Ascending aorta (tissue), 2 donors: ENCODE measurements at places on chromosomes 1 and 21.
A peak's percentile ranks its signal among the peaks of the same experiment; 100 is the strongest.

DNA sequence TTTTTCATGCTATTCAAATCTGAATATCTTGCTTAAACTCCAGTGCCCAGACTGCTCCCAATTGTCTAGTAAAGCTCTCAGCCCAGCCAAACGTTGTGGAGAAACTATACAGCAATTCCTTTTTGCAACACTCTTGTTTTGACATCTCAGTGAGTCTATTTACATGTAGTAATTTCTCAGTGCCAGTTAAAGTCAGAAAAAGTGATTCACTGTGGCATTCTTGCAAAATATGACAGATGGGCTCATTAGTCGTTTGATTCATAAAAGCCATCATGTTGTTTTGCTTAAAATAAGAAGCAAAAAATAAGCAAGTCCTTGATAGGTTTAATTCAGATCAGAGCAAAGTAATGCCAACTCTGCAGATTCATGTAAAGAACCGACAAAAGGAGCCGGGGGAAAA lies 20.7 kb upstream of the TMPRSS15 start:
- no peak for DNase-seq
- no peak overlapping the region for H3K27ac ChIP-seq

GRCh38 chr1:228370941-228371740 lies 35.5 kb downstream of the TRIM11 start:
- DNase-seq: no peak
- H3K27ac ChIP-seq: no peak overlapping the region
- no peak overlapping the region for H3K4me3 ChIP-seq
- no peaks in the 10 kb centered on the region for H3K27me3 ChIP-seq

- H3K4me3 ChIP-seq: peak overlapping the region; percentile 62
- H3K27me3 ChIP-seq: no peaks in the 10 kb centered on the region
Observed at GRCh38 chr1:236395230-236395946, 1.3 kb downstream of the EDARADD start.

DNA sequence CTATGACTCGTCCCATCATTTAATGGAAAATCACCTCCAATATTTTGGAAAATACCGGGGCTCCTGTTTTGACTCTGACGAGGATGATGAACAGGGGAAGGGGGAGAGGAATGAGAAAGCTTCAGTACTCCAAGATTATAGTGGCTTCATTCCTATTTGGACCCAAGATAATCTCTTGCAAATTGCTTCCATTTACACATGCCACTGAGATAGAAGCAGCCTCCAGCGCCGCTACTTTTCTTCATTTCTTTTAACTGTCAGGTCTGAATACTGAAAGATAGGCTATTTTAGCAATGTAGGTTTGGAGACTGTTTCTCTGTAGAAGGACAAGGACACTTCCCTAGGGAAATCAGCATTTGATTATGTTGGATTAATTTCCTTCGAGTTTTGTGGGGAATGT lies 565 bp upstream of the GRIK1 start:
- no peaks in the 10 kb centered on the region for H3K36me3 ChIP-seq
- no peak overlapping the region for H3K27ac ChIP-seq
- no peaks in the 10 kb centered on the region for H3K27me3 ChIP-seq
- H3K4me3 ChIP-seq: peak overlapping the region; percentile 58
- no peaks in the 10 kb centered on the region for H3K4me1 ChIP-seq
